ENCODE measurements at places on chromosomes 5 and 9.

- DNase-seq, result no peak
Measured at GRCh38 chr9:88996046-88996920, 5.0 kb downstream of the S1PR3 start.

DNA sequence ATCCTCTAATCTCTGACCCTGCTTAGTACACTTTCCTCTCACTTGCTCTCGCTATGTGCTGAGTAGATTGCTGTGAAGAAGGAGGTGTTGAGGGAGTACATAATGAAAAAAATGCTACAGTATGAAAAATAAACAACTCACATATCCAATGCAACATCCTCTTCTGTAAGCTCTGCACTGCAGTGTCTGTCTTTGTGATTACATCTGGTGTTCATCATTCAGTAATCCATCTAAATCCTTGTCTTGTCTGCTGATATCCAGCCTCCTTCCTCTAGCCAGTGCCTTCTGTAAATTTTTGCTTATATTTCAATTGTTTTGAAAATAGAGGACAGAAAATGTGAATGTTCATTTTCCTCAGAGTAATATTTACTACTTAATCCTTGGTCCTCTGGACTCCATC is 57.4 kb upstream of the CDH12 start:
- DNase-seq, result no peak

DNA sequence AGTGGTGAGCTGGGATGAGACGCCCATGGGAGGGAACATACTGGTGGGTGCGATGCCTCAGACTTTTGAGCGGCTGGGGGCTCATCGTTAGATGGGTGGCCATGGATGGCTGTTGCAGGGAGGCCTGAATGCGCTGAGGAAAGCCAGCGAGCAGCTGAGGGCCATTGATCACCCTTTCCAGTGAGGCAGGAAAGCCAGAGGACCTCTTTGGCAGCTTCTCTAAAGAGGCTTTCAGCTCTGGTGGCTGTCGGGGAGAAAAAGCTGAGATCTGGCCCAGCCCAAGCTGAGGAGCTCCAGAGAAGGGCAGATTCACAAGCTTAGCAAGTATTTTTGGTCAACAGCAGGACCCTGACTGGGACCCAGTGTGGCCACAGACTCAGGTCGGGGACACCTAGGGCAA is 13.3 kb upstream of the VAV2 start:
- DNase-seq, result no peak

GRCh38 chr5:14757850-14758249 is 93.3 kb downstream of the OTULIN start:
- no peak for DNase-seq

- no peak for DNase-seq
Measured at GRCh38 chr9:104256031-104256695, 162.1 kb downstream of the SMC2 start.

DNA sequence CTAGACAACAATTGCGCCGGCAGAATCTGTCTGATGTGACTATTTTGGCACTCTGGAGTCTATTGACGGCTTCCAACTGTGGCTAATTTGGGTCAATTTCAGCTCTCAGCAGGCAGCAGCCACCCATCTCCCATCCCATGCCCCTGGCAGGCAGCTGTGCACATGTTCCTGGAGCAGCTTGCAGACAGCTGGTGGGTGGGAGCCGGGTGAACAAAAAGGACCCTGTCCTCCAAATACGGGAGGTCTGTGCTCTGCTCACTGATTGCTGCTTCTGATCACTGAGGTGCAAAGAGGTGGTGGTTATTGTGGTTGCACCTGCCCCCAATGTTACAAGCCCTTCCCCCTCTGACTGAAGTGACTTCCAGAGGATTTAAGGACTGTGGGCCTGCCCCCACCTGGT is 45.0 kb upstream of the N4BP3 start:
- DNase-seq, result peak; percentile 63

DNA sequence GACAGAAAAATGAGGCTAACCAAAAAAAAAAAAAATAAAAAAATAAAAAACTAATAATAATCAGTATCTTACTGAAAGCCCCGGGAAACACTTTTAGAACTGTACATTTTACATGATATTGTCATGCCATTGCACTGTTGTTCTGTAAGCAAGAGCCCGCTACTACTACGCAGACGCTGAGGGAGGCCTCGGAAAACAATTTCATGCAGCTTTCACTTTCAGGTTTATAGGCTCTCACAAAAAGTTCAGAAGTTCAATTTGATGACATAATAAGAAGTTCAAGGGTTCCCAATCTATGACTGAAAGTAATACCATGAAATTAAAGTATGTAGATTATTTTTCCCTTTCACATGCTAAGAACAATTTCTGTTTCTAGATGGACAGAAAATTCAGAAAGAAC is 318.3 kb upstream of the ITGA1 start:
- DNase-seq, result no peak

DNA sequence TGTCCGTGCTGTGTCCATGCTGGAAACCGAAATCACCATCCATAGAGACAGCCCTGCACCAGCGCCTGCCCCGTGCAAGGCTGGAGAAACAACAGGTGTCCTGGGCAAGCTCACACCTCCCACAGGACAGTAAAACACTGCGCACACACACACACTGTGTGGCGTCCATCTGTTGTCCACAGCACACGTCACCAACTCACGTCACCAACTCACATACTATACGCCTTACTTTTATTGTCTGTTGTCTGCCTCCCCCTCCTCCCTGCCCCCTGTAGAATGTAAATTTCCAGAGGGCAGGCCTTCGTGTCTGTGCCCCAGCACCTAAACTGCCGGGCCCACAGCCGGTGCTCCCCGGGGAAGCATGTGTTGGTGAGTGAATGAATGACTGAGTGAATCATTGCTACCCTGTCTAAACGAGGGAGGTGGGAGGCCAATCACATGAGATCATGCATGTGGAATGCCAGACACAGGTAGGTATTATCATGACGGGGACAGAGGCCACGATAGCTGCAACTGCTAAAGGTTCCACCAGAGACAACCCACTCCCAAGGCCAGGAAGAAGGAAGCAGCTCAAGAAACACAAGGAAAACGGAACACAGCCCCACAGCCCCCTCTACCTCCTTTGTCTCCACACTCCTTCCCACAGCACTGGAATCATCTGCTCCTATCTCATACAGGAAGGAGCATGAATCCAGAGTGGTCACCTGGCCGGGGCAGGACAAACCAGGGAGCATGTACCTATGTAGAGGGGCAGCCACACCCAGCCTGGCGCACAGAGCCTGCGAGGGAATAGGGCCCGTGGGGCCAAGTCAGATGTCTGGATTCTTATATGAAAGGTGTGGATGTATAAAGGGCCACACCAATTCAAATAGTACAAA is 41.9 kb downstream of the STK10 start:
- no peak for DNase-seq

- DNase-seq, result no peak
Measured at GRCh38 chr5:69004676-69005075, 89.1 kb upstream of the SLC30A5 start.

DNA sequence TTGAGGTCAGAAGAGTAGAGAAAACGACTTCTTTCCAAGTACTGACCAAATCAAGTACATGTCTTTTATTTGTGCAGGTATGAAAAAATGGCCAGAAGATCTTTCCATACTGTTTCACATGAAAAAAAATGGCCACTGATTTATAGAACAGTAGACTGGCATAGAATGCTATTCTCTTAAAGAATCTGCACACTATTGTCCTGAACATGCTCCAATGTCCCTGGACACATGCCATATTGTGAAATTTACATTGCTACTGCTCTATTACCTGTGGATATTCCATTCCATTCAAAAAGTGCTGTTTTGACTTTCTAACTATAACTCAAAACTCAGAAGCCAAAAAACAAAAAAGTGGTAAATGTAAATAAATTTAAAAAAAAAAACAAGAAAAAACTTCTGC is 60.6 kb downstream of the FBXL17 start:
- DNase-seq, result no peak

- no peak for DNase-seq
Measured at GRCh38 chr9:35396560-35397215, 93.2 kb upstream of the RUSC2 start.

DNA sequence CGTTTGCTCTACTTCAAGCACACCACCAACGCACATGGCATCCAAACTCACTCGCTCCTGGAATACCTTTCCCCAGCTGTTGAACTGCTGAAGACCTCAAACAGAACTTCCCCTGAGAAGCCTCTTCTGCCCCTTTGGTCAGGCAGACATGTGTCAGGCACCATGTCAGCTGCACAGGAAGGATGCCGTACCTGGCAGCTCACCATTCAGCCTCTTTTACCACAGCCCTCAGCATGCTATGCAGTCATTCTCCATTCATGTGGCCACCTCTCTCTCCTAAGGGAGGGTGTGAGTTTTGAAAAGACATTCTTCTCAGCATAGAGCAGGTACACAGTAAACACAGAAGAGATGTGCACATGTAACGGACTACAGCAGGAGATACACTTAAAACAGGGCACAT is 14.2 kb downstream of the IL4 start:
- DNase-seq, result no peak

- DNase-seq, result no peak
Measured at GRCh38 chr5:74231697-74232096, 408.8 kb downstream of the ENC1 start.

DNA sequence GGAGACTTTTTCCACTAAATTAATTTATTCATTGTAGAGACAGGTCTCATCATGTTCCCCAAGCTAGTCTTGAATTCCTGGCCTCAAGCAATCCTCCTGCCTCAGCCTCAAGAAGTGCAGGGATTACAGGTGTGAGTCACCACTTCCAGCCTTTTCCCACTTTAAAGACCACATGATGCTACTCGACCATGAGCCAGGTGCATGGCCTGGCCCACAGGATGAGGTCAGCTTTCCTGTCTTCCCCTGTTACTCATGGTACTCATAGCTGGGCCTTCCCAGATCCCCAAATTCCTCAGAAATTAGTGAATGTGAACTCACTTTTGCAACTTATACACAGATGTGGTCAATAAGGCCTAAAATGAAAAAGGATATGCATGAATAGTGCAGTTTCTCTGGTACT is 395.9 kb downstream of the SEMA5A start:
- DNase-seq, result no peak

DNA sequence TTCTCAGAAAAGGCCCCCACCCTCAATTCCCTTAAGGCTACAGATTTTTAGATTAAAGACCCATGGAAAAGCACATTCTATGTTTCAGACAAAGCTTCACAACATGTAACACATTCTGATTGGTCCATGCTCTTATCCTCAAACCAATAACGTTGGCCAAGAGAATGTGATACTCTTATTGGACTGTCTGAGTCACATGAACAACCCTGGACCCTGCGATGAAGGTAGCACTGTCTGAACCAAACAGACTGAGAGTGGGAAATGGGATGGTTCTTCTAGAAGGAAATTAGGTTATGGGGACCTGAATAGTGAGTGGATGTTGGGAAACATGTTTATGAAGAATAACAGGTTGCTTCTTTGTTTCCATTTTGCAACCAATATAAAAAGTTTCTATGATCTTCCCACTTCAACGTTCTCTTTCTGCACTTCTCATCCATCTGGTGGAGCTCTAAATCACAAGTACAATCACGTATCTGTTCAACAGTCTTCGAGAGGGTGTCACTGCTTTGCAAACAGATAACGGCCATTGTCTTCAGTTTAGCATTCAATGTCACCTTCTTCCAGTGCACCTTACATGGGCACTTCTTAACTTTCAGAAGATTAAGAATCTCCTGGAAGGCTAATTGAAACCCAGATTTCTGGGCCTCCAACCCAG is 81.6 kb downstream of the PTCH1 start:
- no peak for DNase-seq

GRCh38 chr5:150516011-150516410 is 8.1 kb downstream of the NDST1 start:
- no peak for DNase-seq

DNA sequence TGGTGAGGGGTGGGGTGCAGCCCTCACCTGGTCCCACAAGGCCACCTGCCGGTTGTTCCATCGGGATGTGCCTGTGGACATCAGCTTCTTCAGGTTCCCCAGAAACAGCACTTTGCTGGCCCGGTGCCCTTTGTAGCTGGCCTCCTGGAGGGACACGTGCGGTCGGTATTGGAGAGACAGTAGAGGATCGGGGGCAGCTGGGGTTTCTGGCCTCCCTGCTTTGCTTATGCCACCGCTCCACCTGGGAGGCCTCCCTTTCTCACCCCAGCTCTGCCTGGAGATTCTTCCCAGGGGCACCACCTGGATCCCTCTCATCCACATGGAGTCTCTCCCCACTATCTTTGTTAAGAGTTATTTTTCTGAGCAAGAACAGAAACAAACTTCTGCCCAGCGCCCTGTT is 13.1 kb upstream of the TRIM14 start:
- no peak for DNase-seq

DNA sequence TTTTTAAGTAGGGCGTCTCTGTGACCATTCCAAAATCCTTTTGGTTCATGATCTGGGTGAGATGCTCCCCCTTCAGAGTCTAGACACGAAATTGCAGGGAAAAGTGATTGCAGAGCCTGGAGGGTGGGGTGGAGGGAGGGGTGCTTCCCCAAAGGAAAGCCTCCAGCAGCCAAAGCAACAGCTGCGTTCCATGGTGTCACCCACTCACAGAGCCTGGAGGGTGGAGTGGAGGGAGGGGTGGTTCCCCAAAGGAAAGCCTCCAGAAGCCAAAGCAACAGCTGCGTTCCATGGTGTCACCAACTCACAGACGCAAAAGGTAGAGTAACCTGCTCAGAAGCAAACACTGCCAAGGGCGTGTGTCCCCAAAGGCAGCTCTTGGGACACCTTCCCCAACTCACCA is 22.6 kb downstream of the SLC6A18 start:
- DNase-seq, result no peak

DNA sequence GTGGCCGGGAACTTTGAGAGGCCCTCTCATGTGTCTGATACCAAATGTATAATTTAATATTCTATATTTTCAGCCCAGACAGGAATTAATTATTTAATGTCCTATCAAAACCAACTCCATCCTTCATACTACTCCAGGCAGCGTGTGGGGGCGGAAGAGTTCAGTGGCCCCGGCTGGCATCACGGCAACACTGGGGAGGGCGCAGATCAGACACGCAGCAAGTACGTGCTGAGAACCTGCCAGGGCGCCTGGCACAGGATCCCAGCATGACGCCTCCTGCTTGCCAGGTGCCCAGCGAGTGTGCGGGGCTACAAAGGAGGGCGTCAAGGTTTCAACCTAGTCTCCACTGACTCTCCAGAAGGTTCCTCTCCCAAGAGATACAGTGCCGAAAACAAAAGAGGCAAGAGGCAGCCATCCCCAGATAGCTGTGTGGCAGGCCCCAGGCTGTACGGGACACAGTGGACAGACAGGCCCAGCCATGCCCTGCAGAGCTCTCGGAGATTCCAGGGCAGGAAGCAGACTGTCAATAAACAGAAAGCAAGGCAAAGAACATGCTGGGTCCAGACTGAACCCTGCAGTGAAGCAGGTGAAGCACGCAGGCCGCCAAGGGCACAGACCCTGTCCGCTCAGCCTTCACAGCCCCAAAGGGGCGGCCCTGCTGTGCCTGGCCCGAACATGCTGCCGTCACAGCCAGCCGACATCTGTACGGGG is 110.3 kb downstream of the VAV2 start:
- no peak for DNase-seq

DNA sequence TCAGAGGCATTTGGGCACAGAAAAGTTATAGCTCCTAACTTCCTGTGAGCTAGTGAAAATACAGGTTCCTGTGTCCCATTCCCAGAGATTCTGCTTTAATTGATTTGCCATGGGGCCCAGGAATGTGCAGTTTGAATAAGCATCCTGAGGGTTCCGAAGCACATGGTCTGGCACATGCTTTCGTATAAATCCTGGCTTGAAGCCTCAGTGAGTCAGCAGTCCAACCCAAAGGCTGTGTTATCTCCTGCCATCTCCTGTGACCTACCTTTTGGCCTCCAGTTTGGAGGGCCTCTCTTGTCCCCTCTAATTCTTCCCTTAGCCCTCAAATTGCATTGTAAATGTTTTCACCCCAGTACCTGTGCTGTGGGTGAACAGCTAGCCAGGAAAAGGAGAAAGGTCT is 183.8 kb downstream of the NR3C1 start:
- no peak for DNase-seq

Data from germinal center (tissue), 1 donor.